ENCODE measurements at places on chromosomes 3 and 15.

GRCh38 chr3:194035406-194036138, 100.4 kb upstream of the HES1 start:
- no peak for DNase-seq

- DNase-seq: no peak
These were observed 44.1 kb downstream of the SENP2 start for GRCh38 chr3:185630182-185630622.

GRCh38 chr15:67843571-67844387, 3.9 kb upstream of the RNU6-1 start:
- DNase-seq: no peak

DNA sequence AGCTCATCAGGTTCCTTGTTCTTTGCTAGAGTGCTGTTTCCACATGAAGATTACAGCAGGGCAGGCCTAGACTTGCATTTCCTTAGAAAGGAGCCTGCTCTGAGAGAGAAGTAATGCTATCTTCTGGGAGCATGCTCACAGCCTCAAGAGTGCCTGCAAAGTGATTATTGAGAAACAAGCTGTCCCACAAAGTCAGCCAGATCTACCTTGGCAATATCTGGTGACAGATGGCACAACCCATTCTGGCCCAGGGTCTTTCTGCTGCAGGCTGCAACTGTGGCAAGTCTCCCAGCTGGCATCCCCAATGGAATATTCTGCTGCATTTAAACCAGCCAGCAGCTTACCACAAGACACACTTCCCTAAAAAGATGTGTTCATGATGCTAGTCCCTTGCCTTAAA, 29.3 kb downstream of the MTMR10 start:
- no peak for DNase-seq

DNA sequence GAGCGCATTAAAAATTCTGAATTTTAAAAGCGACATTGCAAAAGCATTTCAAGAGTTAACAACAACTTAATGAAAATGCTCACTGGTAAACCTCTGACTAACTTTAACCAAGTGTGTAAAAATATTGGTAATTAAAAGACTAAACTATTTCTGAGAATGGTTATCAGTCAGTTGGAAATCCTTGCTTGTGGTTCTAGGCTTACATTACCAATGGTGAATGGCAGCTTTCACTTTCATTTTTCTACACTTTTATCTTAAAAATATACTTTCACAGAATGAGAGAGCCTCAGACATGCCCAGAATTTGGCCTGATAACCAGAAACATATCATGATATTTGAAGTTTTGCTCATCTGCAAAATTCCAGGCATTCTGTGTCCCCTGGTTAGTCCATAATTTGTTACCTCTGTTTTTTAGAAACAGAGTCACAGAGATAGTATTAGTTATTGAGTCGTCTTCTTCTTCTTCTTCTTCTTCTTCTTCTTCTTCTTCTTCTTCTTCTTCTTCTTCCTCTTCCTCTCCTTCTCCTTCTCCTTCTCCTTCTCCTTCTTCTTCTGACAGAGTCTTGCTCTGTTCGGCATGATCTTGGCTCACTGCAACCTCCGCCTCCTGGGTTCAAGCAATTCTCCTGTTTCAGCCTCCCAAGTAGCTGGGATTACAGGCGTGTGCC, 5.5 kb upstream of the RNF111 start:
- no peak for DNase-seq

DNA sequence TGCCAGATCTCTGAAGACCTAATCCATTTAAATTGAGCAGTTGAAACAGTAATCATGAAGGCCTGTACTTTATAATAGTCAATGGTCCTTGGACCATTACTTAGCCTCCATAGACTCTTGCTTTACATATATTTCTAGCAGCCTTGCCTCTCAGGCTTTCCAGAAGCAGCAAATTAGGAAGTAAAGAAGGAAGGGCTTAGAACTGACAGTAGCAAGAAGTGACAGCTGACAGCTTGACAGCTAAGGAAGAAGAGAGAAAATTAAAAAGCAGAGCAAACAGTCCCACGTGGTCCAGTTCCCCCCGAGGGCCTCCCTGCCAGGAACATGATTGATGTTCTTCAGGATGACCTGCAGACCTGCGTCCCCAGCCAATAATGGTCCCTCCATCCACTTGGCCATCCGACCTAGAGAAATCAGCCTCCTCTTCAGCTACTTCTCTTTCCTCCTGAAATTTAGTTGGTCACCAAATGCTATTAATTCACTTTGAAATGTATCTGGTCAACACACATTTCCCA, 15.0 kb upstream of the PSMD6 start:
- DNase-seq: no peak

DNA sequence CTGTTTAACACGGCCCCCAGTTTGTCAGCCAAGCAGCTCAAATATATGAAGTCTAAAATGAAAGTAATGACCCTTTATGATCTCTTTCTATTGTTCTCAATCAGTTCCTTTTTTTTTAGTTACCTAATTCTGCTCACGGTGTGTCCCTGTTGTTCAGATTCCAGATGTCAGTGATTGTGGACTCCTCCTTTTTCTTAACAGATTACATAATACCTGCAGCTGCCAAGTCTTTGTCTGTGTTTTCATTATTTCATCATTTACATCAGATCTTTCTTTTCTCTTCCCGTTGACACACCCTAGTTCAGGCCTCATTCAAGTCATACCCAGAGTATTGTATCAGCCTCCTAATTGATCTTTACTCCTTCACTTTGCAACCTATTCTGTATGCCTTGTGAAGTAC, 56.1 kb upstream of the SKIL start:
- DNase-seq: no peak

DNA sequence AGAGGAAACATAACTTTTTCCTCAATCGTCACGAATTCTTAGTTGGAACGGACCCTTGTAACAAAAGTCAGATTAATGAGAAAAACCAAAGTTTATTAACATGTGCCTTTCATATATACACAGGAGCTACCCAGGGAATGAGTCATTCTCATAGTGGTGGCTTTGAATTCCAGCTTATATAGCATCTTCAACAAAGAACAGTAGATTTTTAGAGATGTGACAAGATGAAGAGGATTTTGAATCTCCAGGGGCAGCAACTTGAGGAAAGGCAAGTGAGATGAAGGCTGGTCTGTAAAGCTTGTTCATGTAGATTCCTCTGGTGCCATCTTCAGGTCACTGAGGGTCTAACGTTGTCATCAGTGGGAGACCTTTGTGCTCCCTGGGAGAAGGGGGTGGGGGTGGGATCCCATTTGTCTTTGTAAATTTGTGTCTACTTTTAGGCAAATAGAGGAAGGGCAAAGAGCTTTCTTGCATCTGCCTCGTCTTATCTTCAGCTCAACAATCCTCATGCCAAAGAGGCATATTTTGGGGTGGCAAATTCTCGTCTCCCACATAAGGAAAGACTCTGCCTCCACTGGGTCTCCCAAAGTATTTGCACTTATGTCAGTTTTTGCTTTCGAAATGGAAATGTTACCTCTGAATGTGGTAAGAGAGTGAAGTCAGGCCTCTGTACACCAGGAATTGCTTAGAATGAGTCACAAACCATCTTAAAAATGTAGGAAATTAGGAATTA, 29.5 kb downstream of the CLEC3B start:
- DNase-seq: no peak

DNA sequence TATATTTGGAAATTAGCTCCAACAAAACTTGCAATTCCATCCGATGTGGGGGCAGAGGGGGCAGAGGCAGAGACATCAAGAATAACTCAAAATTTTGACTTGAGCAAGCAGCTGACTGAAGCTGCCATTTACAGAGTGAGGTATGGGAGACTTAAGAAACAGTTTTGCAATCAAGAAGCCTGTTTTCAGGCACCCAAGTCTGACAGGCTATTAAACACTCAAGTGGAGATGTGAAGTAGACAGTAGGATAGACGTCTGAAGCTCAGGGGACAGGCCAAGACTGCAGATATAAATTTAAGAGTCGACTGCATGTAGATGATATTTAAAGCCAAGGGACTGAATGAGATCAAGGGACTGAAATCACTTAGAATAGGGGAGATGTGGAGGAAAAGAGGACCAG, 9.9 kb upstream of the SH3BP5 start:
- no peak for DNase-seq

DNA sequence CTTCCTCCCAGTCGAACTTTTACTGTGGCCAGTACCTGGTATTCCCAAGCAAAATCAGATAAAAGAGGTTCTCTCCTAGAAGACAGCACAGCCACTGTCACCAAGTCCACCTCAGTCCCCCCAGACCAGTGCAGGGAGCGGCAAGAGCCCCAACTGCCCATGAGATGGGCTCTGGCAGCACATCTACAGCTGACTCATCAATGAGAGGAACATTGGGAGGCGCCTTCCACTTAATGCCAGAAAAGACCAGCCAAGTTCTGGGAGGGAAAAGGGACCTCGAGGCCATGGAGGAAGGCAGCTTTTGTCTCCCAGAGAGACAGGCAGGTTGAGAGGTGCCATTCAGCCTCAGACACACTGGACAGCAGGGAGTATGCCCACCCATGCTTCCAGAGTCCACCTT, 28.2 kb downstream of the POC1A start:
- DNase-seq: no peak

All from effector memory CD4-positive, alpha-beta T cell (primary cell).